ENCODE measurements at places on chromosomes 6 and 20.

GRCh38 chr6:35368038-35368887 is 25.9 kb downstream of the PPARD start:
- no peak for DNase-seq

DNA sequence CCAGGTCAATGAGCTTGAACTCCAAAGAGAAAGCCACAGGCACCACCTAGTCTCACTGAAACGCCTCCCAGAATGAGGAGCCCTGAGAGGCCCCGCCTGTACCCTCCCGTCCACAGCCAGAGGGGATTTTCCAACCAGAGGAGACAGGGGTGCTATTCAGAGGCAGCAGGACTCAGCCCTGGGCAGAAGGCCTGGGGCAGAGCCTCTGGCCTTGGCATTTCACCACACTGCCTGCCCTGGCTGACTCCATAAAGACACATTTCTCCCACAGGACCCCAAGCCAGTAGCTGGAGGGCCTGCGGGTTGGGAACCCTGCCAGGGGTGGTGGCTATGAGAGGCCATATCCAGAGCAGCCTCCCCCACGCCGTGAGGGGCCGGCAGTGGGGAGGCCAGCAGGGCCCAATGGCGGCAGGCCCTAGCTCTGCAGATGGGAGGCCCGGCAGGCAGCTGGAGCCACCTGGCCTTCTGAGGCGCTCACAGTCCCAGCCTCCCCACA is 159.3 kb downstream of the PREX1 start:
- no peak for DNase-seq

GRCh38 chr20:24950128-24950835 is 1.2 kb downstream of the CST7 start:
- no peak for DNase-seq

DNA sequence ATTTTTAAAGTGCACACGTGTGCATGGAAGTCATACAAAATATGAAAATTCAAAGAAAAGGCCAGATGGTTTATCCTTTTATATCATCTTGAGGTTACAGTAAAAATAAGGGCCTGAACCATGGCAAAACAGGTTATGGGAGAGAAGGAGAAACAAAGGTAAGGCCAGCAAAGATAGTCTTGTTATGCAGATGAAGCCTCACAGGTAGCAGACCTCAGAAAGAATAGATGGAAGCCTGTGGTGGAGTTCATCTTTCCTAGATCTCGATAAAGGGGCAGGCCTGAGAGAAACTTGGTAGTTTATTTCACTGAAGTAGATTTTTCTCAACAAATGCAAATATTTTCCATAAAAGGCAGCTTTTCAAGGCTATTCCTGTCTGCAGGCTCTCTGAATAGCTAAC is 693.8 kb downstream of the KHDRBS2 start:
- no peak for DNase-seq

- DNase-seq = no peak
Measured at GRCh38 chr6:124573953-124574352, 388.3 kb upstream of the RNF217 start.

GRCh38 chr6:148416330-148416965 is 73.8 kb downstream of the SASH1 start:
- no peak for DNase-seq

DNA sequence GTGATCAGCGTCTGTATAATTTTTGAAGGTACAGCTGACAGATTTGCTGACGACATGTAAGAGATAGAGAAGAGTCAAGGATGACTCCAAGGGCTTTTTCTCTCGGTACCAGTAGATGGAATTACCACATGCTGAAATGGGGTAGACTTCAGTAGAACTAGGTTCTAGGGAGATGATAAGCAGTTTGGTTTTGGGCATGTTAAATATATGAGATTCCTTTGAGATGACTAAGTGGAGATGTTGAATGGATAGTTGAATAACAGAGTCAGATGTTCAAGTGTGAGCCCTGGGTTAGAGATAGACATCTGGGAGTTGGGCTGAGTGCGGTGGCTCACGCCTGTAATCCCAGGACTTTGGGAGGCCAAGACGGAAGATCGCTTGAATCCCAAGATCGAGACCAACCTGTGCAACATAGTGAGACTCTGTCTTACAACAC is 50.0 kb downstream of the PHF20 start:
- DNase-seq = no peak

DNA sequence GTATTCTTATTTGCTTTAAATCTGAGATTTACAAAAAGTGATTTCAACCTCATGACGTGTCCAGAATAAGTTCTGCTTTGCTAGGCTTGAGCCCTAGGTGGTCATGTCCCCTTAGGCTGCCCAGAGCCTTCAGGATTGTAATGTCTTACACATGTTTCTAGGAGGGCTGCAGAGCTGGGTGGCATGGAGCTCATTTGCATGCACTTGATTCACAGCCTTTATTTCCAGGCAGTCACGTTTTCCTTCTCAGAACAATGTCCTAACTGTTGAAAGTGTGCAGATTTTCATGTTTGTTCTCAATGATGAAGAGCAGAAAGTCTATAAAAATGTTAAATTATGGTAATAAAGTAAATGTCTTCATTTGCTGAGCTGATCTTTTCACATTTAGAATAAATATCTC is 448.6 kb upstream of the SOX4 start:
- DNase-seq = no peak

GRCh38 chr20:8689337-8689736 is 379.6 kb upstream of the PLCB4 start:
- no peak for DNase-seq

GRCh38 chr6:27544612-27545260 is 71.8 kb upstream of the ZNF184 start:
- no peak for DNase-seq

DNA sequence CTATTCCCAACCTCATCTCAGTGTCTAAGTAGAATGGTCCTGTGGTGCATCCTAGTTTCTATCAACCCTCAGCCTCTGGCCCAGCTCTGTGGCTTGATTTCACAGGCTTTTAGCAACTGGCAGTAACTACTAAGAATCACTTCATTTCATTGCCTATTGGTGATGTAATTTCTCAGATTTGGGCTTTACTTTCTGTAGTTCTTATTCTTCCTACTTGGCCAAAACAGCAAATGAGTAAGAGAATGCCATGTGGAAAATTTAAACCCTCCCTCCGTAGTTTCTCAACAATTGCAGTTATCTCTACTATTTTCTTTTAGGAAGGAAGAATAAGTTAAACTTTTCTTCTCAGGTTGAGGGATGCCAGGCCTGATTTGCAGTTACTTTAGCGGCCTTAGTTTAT is 387.3 kb downstream of the CDKAL1 start:
- no peak for DNase-seq

GRCh38 chr6:169075211-169075914 is 178.3 kb downstream of the THBS2 start:
- no peak for DNase-seq

- no peak for DNase-seq
Measured at GRCh38 chr20:774016-774659, 5.8 kb upstream of the SLC52A3 start.

- DNase-seq = no peak
Measured at GRCh38 chr6:102068349-102068929, 674.9 kb downstream of the GRIK2 start.

Measured in stimulated activated CD4-positive, alpha-beta T cell treated with anti-CD3 and anti-CD28 coated beads, Interleukin-4, amount 100 ng/mL, for 1 hour (primary cell).